ENCODE measurements at places on chromosomes 7 and 10.

- DNase-seq = no peak
These were observed 167.0 kb downstream of the GATA3 start for GRCh38 chr10:8221451-8221850.

DNA sequence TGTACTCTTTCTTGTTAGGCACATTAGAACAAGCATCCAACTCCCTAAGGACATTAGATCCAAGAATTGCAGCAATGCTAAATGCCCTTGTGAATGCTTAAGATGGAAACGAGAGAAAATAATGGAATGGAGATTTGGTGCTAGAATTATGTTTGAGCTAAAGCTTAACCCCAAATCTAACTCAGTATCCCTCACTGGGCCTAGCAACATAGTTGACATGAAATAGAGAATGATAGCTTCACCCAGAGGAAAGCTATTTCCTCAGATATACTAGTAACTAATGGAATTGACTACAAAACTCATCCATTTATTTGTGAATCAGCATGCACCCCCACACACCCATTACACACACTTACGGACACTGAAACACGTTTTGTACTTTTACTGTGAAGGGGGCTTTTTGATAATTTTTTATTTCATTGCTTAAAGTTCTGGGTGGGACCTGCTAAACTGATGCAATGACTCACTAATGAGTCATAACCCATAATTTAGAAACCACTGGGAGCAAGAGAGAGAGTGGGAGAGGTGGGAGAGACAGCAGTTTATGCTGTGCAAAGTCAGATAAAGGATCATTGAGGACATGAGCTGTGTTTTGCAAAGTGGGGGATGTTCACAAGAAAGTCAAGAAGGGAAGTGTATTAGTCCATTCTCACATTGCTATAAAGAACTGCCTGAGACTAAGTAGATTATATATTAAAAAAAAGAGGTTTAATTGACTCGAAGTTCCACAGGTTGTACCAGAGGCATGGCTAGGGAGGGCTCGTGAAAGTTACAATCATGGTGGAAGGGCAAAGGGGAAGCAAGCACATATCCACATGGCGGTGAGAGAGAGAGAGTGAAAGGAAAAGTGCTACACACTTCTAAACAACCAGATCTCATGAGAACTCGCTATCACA, 382.7 kb downstream of the SFMBT2 start:
- DNase-seq = no peak

DNA sequence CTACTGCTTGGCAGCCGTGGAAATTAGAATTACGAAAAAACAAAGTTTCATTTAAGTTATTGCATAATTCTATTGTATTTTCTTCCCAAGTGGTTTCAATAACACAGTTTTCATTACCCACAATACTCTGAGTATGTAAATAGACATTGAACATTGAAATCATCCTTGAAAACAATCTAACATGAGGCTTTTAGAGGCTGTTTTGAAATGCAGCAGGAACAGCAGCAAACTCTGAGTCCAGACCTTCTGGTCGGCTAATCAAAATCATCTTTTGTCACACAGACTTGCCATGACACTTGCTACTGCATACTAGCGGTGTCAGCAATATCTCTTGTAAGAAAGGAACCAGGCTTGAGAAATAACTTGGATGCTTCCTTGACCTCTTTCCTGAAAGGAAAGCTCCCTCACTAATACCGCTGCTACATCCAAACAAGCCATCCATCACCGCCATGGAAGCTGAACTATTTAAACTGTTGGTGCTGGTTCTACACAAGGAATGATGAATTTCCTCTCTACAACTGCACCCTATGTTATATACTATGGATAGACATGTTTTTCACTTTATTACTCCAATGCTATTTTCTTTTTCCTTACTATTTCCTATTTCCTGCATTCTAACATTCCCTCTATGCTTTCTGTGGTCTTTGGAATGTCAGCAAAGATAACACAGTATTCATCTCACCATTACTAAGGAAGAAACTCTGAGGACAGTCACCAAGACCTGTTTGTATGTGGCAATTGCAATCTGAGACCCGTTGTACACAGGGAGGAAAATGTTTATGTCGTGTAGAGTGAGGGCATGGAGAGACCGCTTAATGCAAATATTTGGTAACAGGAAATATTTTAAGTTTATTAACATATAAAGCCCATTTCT, 130.8 kb downstream of the ITGA8 start:
- no peak for DNase-seq

DNA sequence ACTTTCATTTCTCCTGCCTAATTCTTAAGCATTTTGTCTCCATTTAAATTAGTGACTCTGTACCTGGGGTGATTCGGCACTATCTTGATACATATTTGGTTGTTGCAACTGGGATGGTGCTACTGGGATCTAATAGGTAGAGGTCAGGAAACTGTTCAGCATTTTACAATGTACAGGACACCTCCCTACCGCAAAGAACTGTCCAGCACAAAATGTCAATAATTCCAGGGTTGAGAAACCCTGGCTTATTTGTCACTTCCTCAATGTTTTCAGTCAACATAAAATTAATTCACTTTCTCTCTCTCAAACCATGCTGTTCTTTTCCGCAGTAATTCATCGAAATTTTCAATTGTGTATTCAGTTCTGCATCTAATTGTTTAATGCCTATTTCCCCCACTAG, 151.4 kb upstream of the CALCR start:
- no peak for DNase-seq
